ENCODE measurements at places on chromosomes 16 and 17. TPM values are rescaled to one million over a fixed set of nuclear protein-coding genes. Genes with fewer than 3 reads are reported as not detected.

- no peak for DNase-seq
These were observed 168.0 kb upstream of the RPH3AL start for GRCh38 chr17:520447-521182.

KRT12 gene
- not detected for total RNA-seq

GRCh38 chr17:14269473-14269872 is 31.4 kb upstream of the HS3ST3B1 start:
- no peak for DNase-seq

EVI2A gene
- total RNA-seq = not detected

CPHXL2 gene
- not detected for total RNA-seq

DNA sequence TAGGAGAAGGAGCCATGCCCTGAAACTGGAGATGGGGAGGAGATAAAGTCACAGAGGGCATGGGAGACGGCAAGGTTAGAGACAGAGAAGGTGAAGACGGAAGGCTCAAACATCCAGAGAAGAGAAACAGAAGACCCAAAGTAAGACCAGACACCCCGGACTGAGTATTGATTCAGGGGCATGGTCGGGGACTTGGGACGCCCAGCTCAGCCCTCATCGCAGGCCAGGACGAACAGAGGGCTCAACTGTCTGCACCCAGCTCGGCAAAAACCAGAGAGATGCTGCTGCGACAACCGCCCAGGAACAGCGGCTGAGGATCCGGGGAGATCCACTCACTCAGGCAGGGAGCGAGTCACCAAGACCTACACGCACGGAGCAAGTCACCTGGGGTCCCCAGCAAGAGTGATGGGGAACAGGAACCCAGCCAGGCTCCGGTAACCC is 999 bp downstream of the XYLT1 start:
- peak; percentile 43 for DNase-seq

DNA sequence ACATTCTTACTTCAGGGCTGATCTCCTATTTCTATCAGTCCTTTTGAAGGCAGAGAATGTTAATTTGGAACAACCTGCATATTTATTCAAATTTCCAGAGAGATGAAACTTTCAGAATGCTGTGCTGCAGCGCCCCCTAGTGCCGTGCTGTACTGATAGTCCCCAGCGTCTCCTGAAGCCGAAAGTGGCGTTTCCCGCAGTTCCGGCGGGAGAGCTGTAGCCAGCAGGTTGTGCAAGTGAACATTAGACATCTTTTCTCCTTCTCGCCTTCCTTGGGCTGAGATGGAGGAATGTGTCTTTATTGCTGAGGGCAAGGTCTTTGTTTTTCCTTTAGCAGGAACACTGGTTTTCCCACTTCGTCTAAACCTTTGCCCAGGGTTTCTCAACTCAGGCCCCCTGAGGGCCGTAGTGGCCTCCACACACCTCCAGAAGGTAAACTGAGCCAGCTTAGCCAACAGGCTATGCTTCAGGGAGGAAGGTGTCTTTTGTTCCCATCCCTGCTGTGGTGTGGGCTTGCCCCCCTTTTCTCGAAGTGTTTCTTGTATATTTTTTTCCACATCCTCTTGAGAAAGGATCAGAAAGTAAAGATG is 26.4 kb downstream of the USP10 start:
- DNase-seq = peak; percentile 93

DNA sequence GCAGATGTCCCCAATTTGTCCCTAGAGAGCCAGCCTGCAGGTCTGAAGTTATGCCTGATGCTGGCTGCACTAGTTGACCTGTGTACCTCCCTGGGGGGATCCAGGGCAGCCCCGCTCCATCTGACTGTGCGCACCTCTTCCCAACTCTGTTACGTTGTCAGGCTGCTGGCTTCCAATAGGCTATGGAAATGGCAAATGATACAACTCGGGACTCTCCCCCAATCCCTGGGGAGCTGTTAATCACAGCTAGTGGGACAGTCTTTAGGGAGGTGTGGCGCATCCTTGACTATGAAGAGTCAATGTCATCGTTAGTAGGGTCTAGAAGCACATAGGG is 30.1 kb downstream of the GPRC5B start:
- DNase-seq = no peak

- DNase-seq = no peak
These were observed 697 bp downstream of the NOL11 start for GRCh38 chr17:67718325-67718941.

LRRC46 gene
- total RNA-seq = 1.3 TPM

- DNase-seq = no peak
These were observed 238.7 kb downstream of the RBFOX1 start for GRCh38 chr16:7571366-7571765.

GRCh38 chr17:42436391-42436790 is 13.3 kb upstream of the CAVIN1 start:
- no peak for DNase-seq

DNA sequence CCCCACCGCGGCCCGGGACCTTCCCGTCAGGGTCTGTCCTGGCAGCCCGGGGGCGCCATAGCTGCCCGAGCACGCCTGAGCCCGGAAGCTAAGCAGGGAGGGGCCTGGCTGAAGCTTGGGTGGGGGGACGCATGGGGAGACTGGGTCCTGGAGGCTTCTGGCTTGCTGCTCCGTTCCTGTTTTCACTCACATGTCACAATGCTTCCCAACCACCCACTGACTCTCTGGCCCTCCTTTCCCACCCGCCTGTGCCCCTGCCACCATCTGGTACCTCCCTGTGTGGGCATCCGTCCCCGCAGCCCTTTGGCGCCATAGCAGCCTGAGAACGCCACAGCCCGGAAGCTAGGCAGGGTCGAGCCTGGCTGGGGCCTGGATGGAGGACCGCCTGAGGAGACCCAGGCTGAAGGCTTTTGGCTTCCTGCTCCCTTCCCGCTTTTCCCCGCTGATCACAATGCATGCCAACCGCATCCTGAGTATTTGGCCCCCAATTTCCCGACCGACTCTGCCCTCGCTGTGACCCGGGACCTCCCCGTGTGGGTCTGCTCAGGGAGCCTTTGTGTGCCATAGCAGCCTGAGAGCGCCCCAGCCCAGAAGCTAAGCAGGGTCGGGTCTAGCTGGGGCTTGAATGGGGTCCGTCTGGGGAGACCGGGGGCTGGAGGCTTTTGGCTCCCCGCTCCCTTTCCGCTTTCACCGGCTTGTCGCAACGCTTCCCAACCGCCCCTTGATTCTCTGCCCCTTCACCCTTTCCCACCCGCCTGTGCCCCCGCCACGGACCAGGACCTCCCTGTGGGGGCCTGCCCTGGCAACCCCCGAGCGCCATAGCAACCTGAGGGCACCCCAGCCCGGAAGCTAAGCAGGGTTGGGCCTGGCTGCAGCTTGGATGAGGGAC is 2290.1 kb downstream of the TP53TG3F start:
- no peak for DNase-seq

DNA sequence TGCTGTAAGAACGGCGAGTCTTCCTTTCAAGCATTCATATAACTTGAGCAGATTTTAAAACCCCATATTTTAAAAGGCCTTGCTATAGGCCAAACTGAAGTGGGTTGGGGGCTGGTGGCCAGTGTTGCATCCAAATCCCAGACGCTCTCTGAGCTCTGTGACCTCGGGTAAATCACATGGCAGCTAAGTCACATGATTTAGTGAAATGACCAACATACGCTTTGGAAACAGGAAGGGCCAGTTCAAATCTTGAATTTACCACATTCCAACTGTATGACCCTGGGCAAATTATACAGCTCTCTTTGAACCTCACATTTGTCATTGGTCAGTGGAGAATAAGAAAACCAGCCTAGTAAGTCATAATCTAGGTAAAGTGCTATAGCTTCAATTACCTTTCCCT is 519.3 kb downstream of the HAPSTR1 start:
- no peak for DNase-seq

DNA sequence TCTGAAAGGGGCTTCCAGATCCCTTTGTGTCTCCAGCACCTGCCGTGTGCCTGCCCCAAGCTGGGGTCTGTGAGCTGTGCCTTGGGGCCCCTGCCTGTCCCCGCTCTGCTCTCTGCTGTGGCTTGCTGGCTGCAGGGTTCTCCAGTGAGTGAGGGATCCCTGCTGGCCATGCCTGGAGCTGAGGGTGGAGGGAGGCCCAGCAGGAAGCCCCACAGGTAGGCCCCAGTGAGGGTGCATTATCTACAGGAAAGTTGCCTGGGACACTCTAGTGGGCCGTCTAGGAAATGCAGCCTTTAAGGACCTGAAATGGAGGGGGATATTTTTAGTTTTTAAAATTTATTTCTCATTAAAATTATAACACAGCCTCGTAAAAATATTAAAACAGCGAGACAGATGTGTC is 50.9 kb downstream of the JPH3 start:
- DNase-seq = no peak

DNA sequence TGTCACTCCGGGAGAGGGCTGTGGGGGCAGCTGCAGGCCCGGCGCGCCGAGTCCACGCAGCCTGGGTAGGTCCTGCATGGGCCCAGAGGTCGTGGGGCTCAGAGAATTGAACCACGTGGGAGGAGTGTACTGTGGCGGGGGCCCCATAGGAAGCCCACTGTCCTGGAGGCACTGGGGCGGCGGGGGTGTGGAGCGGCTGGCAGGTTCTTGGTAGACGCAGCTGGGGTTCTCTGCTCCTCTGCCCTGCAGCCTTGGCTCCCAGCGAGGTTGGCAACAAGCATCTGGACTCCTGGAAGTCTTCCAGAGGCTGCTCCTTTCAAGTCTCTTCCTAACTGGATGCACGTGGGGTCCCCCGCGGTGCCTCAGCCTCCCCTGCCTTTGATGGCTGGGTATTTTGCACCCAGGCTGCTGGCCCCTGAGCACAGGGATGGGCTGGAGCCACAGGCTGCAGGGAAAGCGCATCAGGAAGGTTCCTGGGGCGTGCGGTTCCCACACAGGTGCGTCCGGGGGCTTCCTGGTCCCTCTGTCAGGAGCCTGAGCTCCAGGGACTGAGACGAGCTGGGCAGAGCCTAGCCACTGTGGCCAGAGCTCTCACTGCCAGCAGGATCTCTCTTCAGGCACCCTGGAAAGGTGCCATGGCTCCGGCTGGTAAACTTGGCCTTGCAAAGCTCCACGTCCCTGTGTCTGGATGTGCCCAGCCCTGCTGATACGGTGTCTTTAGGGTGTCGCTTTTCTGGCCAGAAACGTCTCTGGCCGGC is 9.3 kb downstream of the KCTD5 start:
- DNase-seq = peak; percentile 11

- DNase-seq = no peak
These were observed 2.6 kb downstream of the SPDYE4 start for GRCh38 chr17:8755590-8756255.

NUDT7 gene
- 3.0 TPM for total RNA-seq

C17orf100 gene
- total RNA-seq = 4.6 TPM

KIF19 gene
- total RNA-seq = 80.8 TPM

GRCh38 chr16:88908307-88908706 is 41.8 kb upstream of the PABPN1L start:
- no peak for DNase-seq

DNA sequence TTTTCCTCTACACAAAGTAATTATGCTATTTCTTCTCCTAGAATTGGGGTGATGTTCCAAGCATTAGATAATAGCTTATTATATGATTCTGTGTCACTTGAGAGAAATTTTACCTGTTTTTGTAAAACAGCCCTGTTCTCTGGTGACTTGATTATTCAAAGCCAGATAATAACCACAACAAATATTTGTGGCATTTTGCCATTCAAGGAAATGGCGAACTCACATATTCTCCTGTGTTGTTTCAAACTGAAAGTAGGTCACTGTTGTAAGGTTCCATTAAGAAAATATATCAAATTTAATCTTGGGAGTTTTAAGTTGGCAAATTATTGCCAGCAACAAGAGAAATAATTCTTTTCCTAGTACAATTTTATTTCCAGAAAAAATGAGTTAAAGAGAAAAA is 124.8 kb downstream of the STXBP4 start:
- DNase-seq = no peak

DNA sequence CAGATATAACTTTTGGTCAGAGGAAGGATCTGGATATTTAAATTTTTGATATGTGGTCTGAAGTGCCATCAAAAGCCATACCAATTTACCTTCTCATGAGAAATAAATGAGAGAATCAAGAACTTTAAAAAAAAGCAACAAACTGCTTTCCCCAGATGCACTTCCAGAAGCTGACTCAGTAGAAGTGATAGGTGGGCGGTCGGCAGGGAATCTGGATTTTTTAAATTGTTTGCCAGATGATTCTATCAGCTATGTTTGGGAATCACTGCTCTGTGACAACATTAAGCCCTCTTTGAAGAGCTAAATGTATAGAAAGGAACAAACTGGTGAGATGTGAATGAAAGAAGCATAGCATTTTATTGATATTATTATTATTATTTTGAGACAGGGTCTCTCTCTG is 19.2 kb downstream of the CDH3 start:
- DNase-seq = no peak

GRCh38 chr16:53805752-53806151 is 101.8 kb downstream of the FTO start:
- no peak for DNase-seq

DNA sequence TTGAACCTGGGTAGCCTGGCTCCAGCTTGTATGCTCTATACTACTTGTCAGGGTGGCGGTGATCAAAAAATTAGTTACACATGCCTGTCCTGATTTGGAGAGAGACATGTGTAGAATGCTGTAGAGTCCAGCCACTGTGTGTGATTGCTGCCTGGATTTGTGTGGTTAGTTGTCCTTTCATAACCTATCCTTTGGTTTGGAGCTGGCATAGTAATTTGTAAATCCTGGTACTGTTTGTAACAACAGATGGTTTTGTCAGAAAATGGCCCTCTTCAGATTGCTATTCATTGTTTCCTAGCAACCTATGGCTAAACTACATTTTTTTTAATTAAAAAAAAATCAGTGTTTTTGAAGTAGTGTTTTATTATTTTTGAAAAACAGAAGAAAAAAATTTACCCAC is 30.5 kb downstream of the ETV4 start:
- no peak for DNase-seq

DNA sequence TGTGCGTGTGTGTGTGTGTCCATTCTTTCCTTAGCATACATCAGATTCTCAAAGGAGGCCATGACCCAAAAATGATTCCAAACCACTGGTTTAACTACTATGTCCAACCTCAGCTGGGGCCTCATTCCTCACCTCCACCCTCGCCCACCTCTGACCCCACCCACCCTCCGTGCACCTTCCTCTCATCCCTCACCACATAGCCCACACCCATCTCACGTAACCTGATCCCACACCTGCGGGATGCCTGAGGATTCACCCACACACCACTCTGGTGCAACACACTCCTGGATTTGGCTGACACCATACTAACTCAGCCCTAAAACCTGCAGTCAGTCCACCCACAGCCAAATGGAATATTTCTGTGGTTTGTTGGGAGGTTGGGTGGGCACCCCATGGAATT is 3.3 kb upstream of the CSNK2A2 start:
- no peak for DNase-seq

GFAP gene
- total RNA-seq = not detected

- no peak for DNase-seq
These were observed 125.1 kb downstream of the SLC39A11 start for GRCh38 chr17:72967277-72967970.

DNA sequence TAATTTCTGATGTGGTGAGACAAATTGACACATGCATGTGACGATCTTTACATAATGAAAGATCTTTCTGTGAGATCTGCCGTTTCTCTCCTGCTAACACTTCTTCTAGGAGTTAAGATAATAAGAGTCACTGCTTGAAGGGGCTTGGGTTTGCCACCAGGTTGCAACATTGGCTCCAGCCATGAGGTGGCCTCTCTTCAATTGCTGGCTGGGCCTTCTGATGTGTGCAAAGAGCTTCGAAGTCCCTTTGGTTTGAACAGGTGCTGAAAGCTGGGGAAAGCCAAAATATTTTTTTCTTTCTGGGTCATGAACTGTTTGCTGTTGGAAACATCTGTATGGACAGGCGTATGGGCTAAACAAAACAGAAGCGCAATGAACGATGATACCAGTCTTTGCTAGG is 204.1 kb upstream of the SALL1 start:
- DNase-seq = no peak

IGSF6 gene
- not detected for total RNA-seq

Data from glutamatergic neuron (in vitro differentiated cells).